Ascending aorta (tissue), 2 donors: ENCODE measurements at places on chromosomes 12 and 14. TPM values are rescaled to one million over a fixed set of nuclear protein-coding genes. Genes with fewer than 3 reads are reported as not detected.

DNA sequence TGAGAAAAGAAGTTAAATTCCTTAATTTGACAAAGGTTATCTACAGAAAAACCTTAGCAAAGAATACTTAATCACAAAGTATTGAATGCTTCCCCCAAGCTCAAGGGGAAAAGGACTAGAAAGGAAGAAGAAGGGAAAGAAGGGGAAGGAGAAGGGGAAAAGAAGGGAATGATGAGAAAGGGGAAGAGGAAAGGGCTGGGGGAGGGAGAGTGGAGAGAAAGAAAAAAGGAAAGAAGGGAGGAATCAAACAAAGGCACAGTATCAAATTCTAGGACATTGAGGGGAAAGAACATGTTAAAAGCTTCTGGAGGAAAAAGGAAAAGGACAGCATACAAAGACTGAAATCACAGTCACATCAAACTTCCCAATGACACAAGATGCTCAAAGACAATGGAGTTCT is 70.3 kb downstream of the BCL2L14 start:
- DNase-seq: no peak

- no peak for DNase-seq
These were observed 301.9 kb downstream of the CCER1 start for GRCh38 chr12:90653040-90653439.

The GCH1 gene
- total RNA-seq: 3.2 TPM

- DNase-seq: no peak
These were observed 90.8 kb downstream of the BICD1 start for GRCh38 chr12:32197421-32197820.

- DNase-seq: no peak
These were observed 142.1 kb downstream of the TTC7B start for GRCh38 chr14:90674043-90674670.

The LTB4R2 gene
- total RNA-seq: 3.0 TPM

The PROX2 gene
- not detected for total RNA-seq

The JAG2 gene
- 35.5 TPM for total RNA-seq

The GUCY2C gene
- total RNA-seq: not detected

The SLCO1A2 gene
- total RNA-seq: not detected

The NXPH4 gene
- total RNA-seq: not detected

The KRT2 gene
- not detected for total RNA-seq

The BCL2L14 gene
- not detected for total RNA-seq

- no peak for DNase-seq
These were observed 239.2 kb upstream of the RMST start for GRCh38 chr12:97223419-97223818.

The BICD1 gene
- total RNA-seq: 33.8 TPM

The GPR137C gene
- total RNA-seq: not detected

- DNase-seq: no peak
These were observed 1418.2 kb downstream of the AACS start for GRCh38 chr12:126483145-126484068.

The PYM1 gene
- 83.7 TPM for total RNA-seq

The BIN2 gene
- total RNA-seq: 4.2 TPM

- no peak for DNase-seq
These were observed 339.0 kb downstream of the FUT8 start for GRCh38 chr14:65751510-65751909.

GRCh38 chr12:90515199-90516175 is 439.5 kb downstream of the CCER1 start:
- no peak for DNase-seq

- no peak for DNase-seq
These were observed 44.0 kb downstream of the FOXN4 start for GRCh38 chr12:109264943-109265650.

DNA sequence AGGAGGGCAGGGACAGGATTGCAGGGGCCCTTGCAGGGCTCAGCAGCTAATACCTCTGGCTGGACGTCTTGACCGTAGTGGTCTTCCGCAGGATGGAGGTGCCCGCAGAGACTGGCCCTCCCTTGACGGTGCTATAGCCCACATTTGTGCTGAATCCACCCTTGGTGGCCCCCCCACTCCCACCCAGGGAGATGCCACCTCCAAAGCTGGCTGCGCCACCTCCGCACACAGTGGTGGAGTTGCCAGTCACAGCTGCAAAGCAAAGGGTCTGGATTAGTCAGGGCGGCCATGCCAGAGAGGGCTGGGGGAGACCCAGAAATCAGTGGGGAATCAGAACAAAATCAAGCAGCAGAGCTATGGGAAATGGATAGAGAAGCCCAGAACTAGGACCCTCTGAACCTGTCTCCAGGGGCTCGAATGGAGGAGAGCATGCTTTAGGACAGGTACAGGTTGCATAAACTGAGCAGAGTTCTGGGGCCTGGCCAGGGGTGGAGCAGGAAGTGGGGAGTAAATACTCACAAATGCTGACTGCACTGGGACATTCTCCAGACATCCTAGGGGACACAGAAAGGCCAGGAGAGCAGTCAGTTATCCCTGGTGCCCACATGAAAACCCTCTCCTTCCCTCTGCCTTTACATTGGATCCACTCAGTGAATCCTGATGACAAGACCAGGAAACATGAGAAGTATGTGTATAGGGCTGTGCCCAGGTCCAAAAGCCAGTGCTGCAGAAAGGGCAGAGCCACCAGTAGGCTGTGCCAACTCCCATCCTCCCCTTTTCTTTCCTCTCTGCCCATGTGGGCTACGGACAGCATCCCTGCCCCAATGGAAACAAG is 8.1 kb upstream of the KRT4 start:
- no peak for DNase-seq

DNA sequence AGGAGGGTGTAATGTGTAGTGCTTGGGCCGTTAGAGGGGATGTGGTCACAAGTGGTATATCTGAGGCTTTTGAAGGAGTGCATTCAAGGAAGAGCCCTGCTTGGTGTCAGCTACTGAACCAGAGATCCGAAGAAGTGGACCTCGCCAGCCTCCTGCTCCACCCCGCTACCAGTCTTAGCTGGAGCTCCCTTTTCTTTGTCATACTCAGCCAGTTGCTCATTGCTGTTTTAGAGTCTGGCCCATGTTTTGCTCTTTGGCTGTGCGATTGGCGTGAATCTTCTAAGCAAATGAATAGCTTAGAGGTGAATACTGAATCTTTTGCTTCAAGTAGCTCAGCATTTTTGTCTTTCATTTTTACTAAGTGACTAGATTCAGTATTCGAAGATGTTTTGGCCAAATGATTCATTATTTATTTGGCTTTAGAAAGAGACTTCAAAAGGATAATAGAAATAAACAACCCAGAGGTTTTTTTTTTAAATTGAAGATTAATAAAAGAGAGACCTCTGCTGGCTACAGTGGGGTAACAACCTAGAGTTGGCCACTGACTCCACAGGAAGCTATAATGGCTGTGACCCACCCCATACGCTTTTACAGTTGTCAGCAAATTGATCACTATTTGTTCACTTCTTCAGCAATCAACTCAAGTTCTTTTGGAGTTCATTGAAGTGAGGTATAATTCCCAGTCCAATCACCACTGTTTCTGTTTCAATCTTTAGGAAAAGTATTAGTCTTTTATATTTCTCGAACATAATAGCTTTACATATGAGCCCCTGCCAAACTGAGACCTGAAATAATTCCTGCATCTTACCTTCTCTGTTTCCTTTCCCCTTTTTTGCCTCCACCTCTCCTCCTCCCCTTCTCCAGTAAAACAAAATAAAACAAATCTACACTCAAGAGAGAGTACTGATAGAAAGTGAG is 19.9 kb downstream of the CDKN1B start:
- no peak for DNase-seq

DNA sequence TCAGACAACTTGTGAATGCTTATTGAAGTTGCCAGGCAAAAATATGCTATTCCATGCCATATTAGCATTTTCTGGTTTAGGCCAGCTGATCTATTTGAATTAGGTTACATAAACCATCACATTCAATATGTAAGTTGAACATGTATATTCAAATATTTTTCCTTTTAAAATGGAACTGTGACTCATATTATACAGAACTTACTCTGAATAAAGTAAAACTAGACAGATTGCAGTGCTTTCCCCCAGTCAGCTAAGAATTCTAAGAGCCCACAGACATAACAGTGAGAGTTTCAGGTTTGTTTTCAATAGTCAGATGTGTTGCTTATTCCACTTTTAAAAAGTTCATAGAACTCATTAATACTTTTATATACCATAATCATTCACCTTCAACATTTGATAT is 119.8 kb downstream of the MGST1 start:
- no peak for DNase-seq

DNA sequence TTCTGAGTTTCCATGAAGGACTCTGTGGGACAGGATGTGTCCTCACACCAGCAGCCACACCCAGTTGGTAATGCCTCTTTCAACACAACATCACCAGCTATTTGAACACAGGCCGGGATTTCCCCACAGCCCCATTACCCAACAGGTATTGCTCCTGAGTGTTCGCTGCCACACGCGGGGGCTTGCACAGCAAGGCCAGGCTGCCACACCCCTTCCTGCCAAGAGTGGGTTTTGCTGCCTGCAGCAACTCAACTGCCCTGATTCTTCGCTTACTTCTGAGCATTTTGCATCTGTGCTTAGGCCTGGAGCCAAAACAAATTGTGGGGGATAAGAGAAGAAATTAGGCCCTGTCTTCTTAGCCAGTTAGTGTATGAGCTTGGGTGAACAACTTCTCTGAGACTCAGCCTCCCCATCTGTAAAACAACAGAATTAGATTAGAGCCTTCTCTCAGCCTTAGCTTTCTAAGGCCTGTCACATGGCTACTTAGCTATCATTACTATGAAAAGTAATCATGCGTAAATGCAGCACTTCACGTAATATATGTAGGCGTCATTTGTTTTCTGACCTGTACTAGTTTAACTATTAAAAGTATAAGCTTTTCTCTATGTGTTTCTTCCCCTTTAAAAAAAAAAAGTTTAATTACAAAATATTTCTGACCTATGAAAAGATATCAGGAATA is 20.0 kb downstream of the CKAP4 start:
- DNase-seq: no peak

The FRS2 gene
- total RNA-seq: 37.7 TPM

DNA sequence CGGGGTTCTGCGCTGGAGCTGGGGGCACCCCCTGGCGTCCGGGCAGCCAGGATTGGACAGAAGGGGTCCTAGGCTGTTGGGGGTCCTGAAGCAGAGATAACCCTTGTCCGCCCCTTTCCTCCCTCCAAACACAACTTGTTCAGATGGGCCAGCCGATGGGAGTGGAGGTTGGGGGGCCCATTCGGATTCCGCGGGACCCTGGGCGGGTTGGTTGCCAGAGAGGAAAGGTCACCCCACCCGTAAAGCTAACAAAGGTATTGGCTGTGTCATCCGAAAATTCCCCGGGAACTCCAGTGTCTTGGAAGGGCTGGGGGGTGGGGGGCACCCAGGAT is 1.3 kb downstream of the FAM222A start:
- no peak for DNase-seq

DNA sequence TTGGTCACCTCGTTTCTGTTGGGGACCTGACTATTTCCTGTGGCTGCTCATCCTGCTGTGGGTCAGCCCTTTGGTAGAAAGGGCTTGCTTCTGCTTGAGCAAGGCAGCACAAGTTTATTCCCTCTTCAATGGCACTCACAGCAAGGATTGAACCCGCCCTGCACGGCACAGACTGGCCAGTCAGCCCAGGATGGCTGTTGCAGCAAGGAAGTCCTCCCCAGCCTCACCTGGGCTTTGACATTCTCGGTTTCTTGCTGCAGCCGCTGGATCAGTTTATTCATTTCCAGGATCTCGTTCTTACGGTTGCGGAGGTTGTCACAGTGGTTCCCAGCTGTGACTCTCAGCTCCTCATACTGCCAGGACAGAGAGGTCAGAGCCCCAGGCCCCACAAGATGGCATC is 9.5 kb downstream of the KRT82 start:
- no peak for DNase-seq

The SLC6A12 gene
- total RNA-seq: 1.4 TPM

The TSPAN8 gene
- 5.5 TPM for total RNA-seq

The PRH2 gene
- total RNA-seq: not detected

DNA sequence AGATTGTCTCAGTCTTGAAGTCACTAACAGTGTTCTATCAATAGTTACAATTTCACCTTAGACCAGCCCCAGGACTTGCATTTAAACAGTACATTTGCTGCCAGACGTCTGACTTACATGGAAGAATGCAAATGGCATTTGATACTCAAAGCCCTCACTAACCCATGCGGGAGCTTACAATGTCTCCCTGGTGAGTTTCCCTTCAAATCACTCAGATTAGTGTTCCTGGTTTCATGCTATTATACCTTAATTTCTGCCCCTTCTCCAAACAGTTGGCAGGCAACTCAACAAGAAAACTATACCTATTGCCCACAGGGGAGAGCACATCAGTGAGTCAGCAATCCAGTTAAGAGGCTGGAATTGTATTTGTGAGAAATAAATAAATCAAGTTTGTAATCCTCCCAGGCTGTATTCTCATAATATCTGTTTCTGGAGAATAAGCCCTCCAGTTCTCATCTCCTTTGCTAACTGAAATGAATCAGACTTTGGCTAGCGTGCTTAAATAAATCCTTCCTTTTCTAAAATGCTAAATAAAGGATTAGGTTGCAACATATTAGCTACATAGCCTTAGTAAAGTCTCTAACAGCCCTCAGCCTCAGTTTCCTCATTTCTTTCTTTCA is 23.7 kb downstream of the GSTZ1 start:
- no peak for DNase-seq

GRCh38 chr12:42468921-42469320 is 120.6 kb downstream of the PRICKLE1 start:
- DNase-seq: no peak

- DNase-seq: no peak
These were observed 14.5 kb downstream of the KRAS start for GRCh38 chr12:25236190-25236589.

GRCh38 chr12:47986832-47987231 is 17.4 kb downstream of the COL2A1 start:
- no peak for DNase-seq

DNA sequence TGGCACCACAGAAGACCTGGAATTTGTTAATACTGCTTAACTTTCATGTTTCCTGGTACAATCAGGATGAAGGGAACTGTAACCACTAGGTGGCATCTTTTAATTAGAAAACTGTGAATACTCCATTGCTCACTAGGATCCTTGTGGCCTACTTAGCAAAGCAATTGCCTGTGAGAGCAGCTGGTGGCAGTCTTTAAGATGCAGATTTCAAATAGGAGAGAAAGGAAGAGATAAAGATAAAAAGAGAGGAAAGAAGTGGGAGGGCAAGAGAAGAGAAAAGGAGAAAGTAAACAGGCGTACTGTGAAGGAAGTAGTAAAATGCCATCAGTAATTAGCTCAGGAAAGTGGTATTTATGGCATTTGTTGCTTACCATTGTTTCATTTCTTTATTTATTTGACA is 114.5 kb downstream of the RAD51B start:
- DNase-seq: no peak
